T-cell (primary cell): ENCODE measurements at places on chromosomes 11 and 22.

DNA sequence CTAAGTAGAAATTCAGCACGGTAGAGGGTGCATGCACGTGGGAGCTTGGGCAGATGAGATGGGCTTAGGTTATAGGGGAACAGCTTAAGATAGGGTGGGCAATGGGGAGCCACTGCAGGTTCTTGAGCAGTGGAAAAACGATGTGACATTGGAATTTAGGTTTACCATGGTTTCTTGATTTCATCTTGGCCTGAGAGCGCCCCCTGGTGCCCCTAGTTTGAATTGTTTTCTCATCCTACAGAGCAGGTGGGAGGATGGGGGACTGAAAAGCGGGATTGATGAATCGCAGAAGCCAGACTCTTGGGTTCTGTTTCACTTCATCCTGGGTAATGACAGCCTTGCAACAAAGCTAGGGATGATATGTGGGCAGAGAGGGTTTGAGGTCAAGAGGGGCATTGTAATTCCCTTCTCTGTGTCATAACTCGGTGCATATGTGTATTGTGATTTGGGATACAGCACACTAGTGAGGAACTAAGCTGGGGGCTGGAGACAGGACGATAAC lies 6.7 kb upstream of the MCAM start:
- peak; percentile 61 for DNase-seq

DNA sequence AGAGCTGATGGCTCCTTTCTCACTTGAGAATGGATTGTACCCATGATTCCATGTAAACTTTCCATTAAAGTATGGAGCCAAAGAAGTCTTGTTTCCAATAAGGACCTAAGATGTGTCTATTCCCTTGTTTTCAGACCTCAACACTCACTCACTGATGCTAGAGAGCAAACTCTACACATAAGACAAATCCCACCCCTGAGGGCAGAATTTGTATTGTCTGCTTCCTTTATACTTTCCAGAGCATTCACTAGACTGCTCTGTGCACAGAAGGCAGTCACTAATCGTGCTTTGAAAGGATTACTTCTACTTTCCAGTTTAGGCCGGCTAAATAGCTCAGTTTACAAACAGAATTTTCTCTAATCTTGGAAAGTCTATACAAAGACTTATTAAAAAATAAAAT lies 6.4 kb downstream of the ANKRD49 start:
- DNase-seq, result no peak

DNA sequence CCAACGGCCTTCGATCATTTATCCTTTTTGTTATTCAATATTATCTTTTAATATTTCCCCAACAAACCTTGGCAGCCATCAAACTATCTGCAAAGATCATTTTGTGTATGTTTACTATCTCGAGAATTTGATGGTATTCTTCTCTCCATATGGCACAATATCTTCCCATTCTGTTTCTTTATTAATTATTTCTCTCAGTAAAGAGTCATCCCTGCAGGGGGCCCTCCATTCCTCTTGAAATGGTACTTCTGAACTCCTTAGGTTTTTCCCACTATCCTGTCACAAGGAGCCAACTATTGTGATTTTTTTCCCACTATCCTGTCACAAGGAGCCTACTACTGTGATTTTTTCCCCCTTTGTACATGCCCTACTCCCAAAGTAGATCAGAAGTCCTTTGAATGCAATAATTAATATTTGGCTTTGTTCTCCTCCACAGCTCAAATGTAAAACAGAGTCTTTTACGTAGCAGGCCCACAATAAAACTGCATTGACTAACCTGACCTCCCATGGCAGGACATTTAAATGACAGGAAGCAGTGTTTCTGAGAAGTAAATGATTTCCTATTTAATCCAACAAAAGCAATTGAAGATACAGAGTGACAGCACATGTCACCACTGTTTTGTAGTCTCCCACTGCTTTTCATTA lies 43.3 kb downstream of the PDGFD start:
- no peak for DNase-seq

DNA sequence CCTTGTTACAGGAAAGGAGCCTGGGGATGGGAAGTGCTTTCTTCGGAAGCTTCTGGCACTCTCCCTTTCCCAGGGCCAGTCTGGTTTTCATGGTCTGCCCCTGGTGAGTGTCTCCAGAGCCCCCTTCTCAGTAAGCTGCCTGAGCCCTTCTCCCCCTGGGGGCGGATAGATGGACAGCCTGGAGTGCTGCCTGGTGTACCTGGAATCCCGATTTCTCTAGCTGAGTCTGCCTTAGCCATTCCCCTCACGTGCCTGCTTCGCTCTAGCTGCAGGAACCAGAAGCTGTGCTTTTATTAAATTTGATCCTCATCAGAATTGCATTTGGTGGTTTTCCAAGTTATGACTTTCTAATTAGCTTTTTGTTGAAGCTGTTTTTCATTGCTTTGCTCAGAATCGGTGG lies 152.9 kb upstream of the NAV2 start:
- no peak for DNase-seq

GRCh38 chr22:29798318-29798717 lies 31.1 kb downstream of the UQCR10 start:
- no peak for DNase-seq

DNA sequence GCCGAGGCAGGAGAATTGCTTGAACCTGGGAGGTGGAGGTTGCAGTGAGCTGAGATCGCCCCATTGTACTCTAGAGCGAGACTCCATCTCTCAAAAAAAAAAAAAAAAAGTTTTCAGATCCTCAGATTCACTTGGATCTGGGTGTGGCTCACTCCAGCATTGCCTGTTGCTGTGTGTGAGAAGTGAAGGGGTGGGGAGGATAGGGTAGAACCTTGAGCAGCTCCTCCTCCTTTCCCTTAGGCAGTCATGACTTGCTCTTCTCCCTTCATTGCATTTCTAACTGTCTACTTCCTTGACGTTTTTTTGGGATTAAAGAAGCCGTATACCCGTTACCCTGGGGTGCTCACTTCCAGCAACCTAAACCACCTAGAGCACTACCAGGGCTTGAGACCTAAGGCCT lies 63.1 kb upstream of the YWHAH start:
- no peak for DNase-seq

- DNase-seq, result no peak
Measured at GRCh38 chr11:35717520-35717919, 54.9 kb downstream of the TRIM44 start.

DNA sequence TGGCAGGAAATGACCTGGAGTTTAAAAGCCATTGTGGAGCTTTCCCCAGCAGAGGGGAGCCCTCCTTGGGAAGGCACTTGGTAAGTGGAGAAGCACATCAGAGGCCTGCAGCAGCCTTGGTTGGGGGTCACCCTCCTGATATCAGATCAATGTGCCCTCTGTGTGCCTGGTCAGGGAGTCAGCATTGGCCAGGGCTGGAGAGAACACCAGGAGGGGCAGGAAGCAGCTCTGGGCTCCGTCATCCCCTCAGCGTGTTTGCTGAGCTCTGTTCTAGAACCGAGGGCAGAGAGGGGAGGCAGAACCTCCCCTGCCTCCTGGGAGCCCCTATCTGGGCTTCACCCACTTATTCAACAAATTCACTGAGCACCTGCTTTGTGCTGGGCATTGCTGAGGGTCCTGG lies 846.0 kb downstream of the TBC1D22A start:
- DNase-seq, result no peak

DNA sequence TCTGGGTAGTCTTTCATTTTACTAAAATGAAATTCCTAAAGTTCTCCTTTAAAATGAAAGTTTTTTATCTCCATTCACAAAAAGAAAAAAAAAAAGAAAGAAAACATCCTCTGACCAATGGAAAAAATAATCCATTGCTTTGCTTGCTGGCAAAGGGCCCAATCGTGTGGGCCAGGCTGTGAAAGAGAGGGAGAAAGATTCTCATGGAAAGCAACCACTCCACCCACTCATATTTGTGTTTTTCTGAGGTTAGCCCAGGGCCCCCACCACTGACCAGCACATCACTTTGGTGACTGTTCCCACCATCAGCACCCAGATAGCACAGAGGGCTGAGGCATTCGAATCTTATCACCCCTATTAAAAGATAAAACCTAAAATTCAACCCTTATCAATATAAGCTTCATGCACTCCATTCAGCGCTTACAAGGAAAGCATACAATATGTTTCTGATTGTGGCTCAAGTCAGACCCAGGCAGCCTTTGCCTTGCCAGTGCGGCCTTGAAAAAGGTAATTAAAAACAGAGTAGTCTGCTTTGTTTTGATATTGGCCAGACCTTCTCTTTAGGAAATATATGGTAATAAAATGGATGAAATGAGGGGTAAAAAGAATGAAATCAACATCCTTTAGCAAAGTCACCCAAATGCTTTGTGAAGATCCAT lies 192.8 kb downstream of the ETS1 start:
- no peak for DNase-seq

DNA sequence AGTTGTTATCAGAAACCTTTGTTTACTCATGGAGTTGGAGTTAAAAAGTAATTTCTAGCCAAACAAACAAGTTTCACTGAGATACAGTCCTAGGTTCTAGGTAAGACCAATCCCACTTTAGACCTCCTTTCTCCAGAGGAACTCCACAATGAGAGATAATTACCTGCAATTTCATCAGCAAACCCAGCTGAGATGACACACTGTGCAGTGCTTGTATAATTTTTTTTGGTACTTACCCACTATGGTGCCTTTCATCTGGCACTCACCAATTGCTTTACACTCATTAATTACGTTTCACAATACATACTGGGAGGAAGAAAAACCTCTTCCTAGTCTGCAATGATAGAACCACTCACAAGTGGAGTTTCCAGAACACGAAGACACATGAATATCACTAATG lies 1.8 kb upstream of the MUC15 start:
- no peak for DNase-seq

- no peak for DNase-seq
Measured at GRCh38 chr22:41347066-41347859, 34.5 kb upstream of the TEF start.

GRCh38 chr11:10918698-10919097 lies 60.8 kb upstream of the ZBED5 start:
- no peak for DNase-seq

- DNase-seq, result no peak
Measured at GRCh38 chr11:86524620-86525352, 147.6 kb downstream of the ME3 start.

- no peak for DNase-seq
Measured at GRCh38 chr22:36546932-36547331, 18.0 kb upstream of the EIF3D start.

DNA sequence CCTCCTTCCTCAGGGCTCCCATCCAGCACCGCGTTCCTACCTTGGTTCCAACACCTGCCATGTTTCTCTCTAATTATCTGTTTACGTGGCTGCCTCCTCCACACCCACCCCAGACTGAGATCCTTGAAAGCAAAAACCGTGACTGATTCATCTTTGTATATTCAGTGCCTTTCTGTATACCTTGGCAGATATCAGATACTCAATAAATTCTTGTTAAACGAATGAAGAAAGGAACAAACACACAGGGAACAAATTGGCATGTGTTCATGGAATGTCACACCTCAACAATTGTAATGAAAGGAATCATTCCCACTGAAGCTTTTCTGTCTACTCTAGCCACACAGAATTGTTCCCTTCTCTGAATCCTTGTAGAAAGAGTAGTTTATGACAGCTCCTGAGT lies 20.4 kb upstream of the LRRC55 start:
- no peak for DNase-seq

DNA sequence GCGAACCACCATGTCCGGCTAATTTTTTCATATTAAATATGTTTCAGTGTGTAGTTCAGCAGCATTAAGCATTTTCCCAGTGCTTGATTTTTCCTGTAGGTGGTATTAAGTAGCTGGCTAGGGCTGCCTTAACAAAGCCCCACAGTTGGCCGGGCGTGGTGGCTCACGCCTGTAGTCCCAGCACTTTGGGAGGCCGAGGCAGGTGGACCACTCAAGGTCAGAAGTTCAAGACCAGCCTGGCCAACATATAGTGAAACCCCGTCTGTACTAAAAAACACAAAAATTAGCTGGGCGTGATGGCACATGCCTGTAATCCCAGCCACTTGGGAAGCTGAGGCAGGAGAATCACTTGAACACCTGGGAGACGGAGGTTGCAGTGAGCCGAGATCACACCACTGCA lies 33.5 kb upstream of the TOLLIP start:
- no peak for DNase-seq

DNA sequence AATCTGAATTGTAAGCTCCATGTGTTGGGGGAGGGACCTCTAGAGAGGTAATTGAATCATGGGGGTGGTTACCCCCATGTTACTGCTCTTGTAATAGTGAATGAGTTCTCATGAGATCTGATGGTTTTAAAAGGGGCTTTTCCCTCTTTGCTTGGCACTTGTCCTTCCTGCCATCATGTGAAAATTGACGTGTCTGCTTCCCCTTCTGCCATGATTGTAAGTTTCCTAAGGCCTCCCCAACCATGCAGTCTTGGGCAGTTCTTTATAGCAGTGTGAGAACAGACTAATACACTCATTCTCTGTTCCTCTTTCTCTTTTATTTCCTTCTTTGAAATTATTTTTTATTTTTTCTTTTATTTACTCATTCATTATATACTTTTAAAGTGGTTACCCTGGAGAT lies 239.4 kb downstream of the CSNK2A3 start:
- DNase-seq, result no peak

DNA sequence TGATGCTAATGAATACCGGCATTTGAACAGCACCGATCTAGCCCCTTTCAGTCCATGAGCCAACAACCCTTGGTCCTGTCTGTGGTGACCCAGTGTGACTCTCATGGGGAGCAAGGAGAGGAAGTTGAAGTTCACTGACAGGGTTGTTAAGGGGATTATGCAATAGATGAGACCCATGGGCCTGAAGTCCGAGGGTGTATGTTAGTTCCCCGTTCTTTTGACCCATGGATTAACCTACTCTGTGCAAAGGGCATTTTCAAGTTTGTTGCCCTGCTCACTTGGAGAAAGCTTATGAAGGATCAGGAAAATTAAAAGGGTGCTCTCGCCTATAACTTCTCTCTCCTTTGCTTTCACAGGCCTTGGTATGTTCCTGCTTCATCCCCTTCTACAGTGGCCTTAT lies 4.9 kb downstream of the PNPLA3 start:
- DNase-seq, result no peak

DNA sequence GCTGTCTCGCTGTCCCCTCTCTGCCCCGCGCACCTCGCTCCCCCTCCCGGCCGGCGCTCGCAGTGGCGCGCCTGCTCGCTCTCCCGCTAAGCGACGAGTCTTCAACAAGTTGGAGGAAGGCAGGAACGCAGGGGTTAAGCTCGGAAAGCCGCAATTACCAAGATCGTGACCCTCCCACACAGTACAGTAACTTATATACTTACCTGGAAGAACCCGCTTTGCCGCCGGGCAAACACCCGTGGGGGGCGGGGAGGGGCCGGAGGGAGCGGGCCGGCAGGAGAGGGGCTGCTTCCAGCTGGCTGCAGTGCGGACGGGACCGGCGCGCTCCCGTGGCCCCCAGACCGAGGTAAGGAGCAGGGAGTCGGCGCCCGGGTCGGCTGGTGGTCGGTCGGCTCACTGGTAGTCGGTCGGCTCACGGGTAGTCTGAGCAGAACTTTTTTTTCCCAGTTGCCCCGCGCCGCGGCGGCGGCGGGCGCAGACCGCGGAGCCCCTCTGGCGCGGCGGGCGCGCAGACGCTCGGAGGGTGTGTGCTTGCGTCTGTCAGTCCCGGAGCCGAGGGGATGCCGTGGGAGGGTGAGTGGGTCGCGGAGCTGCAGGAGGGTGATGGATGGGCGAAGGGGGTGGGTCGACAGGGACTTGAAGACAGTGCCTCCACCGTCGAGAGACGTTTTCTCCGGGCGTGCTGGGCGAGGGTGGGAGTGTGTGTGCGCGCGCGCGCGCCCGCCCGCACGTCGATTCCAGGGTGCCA lies 101.2 kb upstream of the HSD17B12 start:
- DNase-seq, result no peak
